ENCODE measurements at places on chromosomes 4 and X. TPM values are rescaled to one million over a fixed set of nuclear protein-coding genes. Genes with fewer than 3 reads are reported as not detected.

- DNase-seq: peak; percentile 77
Observed at GRCh38 chrX:45479835-45480422, 279.3 kb upstream of the DIPK2B start.

- DNase-seq: no peak
Observed at GRCh38 chr4:14871676-14872430, 130.4 kb upstream of the CPEB2 start.

DNA sequence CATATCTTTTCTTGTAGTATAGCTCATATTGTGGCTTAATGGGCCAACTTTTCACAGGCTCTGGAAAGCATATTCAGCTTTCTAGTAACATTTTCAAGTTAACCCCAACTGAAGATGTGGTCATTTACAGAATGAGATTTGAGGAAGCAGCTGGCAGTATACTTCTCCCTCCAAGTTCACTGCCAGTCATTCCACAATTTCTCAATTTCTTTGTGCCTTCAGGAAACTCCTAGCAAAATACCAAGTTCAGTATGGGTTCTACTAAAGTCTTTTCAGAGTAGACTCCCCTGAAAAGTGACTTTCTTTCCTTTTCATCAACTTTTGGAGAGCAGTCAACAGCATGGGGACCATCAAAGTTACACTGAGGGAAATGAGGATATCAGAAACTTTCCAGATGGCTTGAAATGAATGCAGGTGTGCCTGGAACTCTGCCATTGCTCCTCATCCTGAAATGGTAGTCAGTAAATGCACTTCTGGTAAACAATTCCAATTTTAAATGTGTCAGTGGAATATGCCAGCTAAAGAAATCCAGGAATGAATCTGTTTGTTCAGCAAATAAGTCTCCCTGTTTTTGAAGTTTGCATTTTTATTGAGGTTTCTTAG is 81.5 kb upstream of the TEX13D start:
- no peak for DNase-seq

DNA sequence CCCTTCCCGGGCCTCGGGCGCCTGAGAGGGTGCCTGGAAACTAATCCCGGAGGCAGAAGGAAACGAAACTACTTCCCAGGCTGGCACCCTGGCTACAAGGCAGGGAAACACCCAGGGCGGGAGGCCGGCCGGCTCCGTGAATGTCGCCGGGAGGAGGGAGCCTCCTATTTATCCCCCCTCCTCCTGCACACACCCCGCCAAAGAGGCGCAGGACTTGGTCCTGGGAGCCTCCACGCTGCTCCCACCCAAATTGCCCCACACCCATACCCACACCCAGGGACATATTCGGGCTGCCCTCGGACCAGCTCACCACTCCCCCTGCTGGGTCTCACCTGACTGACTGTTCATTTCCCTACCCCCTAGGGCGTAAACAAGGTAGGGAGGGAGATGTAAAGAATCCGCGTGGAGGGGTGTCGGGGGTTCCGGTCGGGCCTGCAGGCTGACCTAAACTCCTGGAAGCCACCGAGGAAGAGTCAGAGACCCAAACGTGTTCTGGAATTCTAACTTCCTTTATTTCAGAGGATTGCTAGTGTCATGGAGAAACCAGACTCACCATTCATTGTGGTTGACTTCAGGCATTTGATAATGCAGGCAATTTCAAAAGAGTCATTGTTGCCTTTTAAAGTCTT is at the start of gene BTC:
BTC (minus strand) TSS at position 142 of the 629 bp plus-strand sequence. CDS start 198 bp downstream, outside the sequence.
- DNase-seq: no peak

GRCh38 chr4:1987296-1987695 is 21.5 kb downstream of the NELFA start:
- no peak for DNase-seq

DNA sequence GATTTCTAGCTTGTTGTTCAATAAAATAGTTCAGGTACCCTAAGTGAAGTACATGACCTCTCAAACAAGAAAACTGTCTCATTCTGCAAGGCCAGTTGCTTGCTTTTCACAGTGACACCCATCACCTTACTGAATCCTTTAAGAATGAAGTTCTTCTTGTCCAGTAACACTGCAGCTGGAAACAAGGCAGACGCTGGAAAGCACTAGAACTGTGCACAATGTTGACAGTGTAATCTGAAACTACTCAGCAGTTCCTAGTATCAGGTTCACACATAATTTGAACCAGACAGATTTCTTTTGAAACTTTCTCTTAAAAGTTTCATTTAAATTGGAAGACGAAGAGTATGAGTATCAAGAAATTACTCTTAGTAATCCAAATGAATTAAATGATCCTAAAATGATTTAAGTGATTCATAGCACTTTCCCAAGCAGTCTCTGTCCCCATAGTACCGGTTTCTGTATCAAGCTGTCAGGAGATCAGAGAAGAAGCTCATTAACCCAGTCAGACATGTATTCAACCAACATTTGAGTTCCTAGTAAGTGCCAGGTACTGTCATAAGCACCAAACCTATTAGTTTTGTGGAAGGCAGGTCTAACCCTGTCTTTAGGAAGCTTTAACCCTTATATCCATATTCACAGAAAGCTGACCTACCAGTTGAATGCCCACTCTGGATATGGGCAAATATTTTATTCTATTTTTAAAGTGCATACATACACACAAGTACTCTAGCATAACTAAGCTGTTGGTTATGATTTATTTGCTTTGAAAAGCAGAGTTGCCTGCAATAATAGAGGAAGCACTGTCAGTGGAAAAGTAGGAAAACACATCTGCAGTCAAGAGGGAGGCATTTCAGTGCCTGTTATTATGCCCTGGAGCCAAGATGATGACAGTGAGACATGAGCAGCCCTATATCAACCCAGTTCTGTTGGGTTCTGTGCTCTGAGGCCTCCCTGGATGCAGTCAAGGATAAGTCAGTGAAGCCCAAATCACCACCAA is 63.6 kb downstream of the PALLD start:
- no peak for DNase-seq

DNA sequence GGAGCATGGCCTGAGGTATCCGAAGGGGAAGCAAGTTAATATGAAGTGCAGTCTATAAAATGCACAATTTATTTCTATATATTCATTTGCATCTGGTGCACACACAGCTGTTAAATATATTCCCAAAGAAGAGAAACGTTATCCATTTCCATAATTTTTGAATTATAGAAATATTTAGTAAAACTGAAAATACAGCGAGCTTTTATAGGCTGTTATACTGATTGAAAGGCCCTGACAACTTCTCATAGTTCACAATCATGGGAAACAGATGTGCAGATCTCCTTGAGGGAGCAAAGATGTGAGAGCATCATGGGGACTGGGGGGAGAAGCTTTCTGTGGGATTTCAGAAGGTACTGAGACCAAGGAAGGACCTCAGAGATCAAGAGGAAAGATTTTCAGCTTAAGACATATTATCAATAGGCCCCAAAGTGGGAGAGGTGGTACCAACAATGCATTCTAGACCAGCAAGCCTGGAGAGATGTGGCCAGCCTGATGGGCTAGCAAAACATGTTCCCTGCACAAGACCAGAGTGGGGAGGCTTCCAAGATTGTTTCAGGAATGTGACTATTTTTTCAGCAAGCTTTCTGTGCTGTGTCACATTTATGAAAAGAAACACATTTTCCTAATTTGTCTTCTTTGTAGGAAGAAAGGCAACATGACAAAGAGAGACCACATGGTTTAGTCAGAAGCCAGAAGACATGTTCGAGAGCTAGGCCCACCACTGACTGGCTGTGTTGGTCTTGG is 256.0 kb upstream of the SFRP2 start:
- no peak for DNase-seq

DNA sequence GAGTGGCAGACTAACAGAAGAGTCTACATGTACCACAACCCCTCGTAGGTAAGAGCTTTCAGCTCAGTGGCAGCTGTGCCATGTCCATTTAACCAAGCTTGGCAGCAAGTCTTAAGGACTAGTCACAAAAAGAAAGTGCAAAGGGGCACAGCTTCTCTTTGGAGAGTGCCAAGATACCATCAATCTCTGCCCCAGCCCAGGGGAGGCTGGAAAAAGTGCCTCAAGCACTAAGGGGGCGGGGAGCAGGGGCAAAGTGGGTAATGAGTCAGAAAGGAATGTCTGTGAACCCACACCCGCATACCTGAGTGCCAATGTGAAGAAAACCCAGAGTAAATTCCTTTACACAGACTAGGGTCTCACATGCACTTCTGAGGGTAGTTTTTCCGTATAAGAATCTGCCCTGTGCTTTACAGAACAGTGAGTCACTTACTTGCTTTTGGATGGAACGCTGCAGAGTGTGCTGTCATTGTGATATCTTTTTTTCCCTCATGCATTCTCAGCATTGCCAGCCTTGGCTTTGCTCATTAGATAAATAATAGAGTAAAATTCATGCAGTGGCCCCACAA is 219.8 kb downstream of the ZNF674 start:
- peak; percentile 82 for DNase-seq

GRCh38 chr4:37503261-37503660 is 182.9 kb downstream of the RELL1 start:
- no peak for DNase-seq

DNA sequence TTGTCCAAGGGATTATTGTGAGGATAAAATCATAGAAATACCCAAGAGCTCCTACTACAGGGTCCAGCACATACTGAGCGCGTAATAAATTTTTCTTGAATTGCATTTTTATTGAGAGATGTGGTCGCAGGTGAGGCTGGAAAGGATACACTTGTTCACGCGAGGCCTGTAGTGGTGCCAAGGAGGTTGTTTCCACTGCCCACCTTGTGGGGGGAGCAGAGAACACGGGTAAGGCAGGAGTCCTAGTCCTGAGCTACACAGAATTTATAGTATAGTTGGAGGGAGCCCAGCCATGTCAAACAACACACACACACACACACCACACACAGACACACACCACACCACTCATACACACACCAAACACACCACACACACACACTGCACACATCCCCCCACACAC is 31.8 kb upstream of the CYP4V2 start:
- no peak for DNase-seq

DNA sequence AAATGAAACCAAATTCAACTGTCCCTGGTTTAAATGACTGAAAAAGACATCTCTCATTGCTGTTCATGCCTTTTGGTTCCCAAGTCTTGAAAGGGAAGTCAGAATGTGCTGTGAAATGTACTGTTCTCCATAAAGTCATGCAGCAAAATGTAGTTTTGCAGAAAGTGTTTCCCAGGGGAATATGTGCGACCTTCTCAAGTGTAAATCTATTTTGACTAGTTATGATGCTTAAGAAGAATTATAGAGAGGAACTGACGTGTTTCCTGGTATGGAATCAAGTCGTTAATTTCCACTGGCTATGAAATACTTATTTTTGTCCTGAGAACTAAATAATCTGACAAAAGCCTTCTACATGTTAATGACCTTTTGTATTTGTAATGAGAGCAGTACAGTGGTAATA is 223.1 kb downstream of the CLCN4 start:
- no peak for DNase-seq

DNA sequence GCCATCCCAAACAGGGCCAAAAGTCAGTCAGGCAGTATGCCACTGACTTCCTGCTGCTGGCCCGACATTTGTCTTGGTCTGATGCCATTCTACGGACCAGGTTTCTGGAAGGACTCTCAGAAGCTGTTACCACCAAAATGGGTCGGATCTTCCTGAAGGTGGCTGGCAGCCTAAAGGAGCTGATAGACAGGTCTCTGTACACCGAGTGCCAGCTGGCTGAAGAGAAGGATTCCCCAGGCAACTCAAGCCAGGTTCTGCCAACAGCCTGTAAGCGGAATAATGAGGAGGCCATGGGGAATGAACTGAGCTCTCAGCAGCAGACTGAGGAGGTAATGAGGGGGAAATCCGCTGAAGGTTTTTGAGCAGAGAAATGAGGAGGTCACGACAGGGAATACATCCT is 95.7 kb downstream of the RTL9 start:
- no peak for DNase-seq

DNA sequence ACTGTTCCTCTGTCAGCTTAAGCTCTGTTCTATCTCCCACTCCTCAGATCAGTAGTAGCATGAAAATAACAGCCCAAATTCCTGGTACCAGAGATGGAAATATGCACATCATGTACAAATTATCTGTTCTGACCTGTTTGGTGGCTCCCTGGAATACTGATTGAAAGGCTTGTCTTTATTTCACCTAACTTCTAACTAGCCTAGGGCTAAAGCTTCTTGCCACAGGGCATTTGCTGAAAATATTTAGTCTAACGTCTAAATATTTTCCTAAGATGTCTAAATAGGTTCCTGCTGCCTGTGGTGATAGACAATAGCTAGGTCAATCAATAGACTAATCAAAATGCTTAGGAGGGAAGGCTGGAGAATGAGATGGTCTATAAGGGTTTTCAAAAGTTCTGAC is 12.9 kb upstream of the PRMT9 start:
- DNase-seq: no peak

DNA sequence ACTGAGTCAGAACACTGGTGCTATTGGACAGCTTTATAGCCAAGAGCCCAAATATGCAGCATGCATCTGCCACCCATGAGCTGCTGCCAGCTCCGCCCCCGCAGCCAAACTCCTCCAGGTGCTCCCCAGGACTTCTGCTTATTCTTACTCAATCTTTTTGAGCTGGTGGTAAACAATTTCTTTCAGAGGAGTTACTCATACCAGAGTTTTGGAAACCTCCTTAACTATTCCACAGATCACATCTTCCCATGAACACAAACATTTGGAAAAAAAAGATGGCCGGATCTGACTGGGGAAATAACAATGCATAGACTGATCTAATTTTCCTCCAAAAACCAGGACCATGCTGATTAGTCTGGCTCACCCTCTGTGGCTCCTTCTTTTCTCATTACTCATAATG is 399.9 kb downstream of the GPM6A start:
- no peak for DNase-seq

Gene DYNLT3
- 60.0 TPM for total RNA-seq

Gene HSFX1
- total RNA-seq: 1.5 TPM

Gene CLNK
- total RNA-seq: not detected

Gene DMP1
- total RNA-seq: not detected

Measured in SJSA1 (cell line).